ENCODE measurements at places on chromosomes 6 and 20. TPM values are rescaled to one million over a fixed set of nuclear protein-coding genes. Genes with fewer than 3 reads are reported as not detected.

DNA sequence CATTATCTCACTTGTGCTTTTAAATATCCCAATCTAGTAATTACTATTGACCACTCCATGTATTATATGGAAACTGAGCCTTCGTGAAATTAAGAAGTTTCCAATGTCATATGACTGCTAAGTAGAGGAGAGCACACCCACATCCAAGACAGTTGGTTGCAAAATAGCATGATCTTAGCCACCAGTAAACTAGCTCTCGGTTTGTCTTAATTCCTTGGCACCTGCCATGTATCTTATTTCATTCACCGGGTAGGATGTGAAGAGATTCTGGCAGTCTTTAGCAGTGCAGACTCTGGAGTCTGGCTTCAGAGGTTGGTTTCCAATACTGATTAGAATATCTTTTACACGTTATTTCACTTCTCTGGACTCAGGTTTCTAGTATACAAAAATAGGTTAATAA, 270.3 kb downstream of the LAMA2 start:
- DNase-seq, result no peak

PSORS1C2 gene
- total RNA-seq, result not detected

GRCh38 chr6:3414327-3415081, 42.3 kb downstream of the SLC22A23 start:
- no peak for DNase-seq

MAP7 gene
- total RNA-seq, result 1.5 TPM

PNPLA1 gene
- total RNA-seq, result not detected

GRCh38 chr6:131295081-131295480, 159.8 kb downstream of the AKAP7 start:
- DNase-seq, result no peak

- no peak for DNase-seq
Measured at GRCh38 chr6:149990661-149991471, 27.1 kb downstream of the ULBP1 start.

DNA sequence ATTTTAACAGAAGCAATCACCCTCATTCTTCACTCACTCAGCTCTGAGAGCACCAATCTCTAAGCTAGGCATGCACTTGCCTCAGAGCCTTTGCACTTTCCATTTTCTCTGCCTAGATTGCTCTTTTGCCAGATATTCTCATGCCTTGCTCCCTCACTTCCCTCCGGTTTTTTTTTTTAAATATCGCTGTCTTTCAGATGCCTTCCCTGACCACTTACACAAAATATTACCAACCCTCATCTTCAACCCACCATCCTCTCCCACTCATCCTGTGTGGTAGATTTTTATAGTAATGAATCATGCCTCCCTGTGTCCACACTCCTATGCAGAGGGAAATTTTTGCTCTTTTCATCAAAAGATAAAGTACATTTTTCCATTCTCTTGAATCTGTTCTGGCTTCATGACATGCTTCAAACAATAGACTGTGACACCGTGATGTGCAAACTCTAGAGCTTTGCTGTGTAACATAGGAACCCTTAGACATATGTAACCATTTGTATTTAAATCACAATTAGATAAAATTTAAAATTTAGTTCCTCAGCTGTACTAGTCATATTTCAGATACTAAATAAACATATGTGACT, 437.1 kb downstream of the UTRN start:
- DNase-seq, result peak; percentile 67

- DNase-seq, result no peak
Measured at GRCh38 chr6:116412270-116412669, 41.5 kb downstream of the DSE start.

TOX2 gene
- total RNA-seq, result 4.4 TPM

- DNase-seq, result no peak
Measured at GRCh38 chr6:18099511-18099910, 23.0 kb downstream of the NHLRC1 start.

HRH3 gene
- not detected for total RNA-seq

DNA sequence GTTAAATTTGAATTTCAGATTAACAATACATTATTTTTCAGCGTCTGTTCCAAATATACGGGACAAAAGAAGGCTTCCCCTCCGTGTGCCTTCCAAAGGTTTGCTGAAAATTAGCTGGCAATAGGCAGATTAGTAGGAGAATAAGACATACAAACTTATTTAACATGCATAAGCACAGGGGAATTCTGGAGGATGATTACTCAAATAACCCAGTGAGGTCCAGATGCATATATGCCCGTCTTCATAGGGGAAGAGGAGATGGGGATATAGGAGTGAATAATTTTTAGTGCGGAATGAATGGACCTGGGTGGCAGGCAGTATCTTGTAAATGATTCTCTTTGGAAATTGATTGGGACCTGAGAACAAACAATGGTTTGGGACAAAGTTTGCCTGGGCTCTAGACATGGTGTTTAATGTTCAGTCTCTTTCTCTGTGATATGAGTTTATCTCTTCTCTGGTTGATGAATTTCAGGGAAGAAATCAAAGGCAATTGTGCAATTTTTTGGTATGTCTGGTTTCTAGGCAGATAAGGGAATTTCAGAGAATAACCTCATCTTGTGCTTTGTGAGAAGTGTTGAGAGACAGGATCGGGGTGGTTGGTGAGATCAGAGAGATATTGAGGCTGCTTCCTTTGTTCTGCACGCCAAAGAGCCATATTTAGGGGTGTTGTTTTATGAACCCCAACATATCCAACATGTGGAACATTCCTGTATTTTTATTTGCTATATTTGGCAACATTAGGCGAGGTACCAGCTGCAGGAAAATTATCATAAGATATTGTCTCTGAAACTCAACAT, 63.7 kb downstream of the MKKS start:
- peak; percentile 76 for DNase-seq

WFDC2 gene
- not detected for total RNA-seq

UNC5CL gene
- 0.26 TPM for total RNA-seq

NCOA7 gene
- total RNA-seq, result 49.9 TPM

SLCO4A1 gene
- 0.50 TPM for total RNA-seq

DNA sequence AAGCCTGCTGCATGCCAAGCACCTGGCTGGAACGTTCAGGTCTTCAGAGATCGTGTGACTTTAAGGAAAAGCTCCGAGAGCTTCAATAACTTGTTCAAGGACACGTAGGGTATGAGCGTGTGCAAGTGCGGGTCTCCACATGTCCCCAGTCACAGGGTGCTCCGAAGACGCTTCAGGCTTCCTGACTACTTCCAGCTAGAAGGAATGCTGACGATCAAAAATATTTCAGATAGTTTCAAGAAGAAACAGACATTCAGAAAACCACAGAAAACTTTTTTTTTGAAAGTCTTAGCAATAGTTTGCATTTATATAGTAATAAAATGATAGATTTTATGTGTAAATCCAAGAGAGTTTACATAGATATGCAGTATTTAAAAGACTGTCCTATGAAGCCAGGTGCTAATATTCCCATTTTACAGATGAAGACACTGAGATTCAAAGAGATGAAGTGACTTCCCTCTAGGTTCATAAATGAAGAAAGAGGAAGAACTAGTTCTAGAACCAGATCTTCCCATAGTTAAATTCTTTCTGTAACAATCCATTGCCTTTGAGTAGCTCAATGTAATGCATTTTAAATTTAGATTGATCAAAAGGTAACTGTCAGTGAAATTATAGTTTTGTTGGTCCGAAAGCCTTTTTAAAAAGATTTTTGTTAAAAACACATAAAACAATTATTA, 247.6 kb downstream of the MYLK4 start:
- no peak for DNase-seq

XRN2 gene
- total RNA-seq, result 99.3 TPM

- no peak for DNase-seq
Measured at GRCh38 chr6:54896302-54896701, 49.7 kb downstream of the FAM83B start.

DNA sequence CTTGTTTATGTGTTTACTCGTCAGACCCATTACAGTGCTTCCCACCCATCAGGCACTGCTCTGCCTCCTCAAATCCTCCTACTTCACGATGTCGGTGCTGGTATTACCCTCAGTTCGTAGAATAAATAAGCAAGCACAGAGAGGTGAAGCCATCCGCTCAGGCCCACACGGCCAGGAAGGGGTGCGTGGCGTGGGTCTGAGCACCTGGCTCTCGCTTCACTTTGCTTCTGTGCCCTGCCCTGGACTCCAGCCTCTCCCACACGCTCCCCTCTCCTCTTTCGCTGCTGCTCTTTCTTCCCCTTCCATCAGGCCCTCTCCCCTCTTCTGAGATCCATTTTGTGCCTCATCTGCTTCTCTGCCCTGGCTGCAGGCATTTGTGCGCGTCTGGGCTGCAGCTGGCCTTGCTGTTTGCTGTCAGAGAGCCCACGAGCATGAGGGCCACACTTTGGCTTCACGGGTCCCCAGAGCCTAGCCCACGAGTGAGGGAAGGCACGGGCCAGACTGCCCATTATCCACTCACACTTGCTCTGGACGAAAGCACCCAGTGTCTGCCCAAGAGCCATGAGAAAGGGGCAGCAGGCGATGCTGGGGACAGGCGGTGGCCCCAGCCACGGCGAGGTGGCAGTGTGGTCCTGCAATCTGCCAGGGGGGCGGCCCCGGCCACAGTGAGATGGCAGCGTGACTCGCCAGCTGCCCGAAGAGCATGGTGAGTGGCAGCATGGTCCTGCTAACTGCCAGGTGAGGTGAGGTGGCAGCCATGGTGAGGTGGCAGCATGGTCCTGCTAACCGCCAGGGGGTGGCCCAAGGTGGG, 96.2 kb upstream of the MPC1 start:
- no peak for DNase-seq

DNA sequence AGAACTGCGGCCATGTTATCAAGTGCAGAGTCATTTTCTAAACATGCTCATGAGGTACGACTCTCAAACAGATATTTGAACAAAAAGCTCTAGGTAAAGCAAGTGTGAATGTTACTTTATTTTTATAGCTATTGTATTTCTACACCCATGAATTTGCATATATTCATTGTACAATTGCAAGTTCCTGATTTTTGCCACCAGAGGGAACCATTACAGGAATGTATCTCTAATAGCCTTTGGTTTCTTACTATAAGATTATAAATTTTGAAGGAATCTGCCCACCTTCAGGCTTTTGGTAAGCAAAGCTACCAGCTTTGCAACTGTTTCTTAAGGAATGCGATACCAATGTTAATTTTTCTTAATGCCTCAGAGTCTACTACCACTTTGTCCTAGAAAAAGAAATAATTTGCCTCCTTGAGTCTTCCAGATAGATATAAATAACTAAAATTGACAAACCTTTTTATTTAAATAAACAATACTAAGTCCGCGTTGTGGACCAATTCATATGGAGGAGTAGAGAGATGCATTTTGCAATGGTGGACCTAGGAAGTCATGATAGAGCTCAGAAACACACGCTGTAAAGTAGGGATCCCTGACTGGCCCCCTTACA, 125.4 kb upstream of the SAMD5 start:
- peak; percentile 59 for DNase-seq

SLC22A2 gene
- not detected for total RNA-seq

REPS1 gene
- total RNA-seq, result 28.2 TPM

SPATA25 gene
- 3.6 TPM for total RNA-seq

- peak; percentile 10 for DNase-seq
Measured at GRCh38 chr6:18527836-18528743, 140.9 kb downstream of the RNF144B start.

GRCh38 chr20:47274401-47275108, 81.9 kb downstream of the ZMYND8 start:
- peak; percentile 97 for DNase-seq

DNA sequence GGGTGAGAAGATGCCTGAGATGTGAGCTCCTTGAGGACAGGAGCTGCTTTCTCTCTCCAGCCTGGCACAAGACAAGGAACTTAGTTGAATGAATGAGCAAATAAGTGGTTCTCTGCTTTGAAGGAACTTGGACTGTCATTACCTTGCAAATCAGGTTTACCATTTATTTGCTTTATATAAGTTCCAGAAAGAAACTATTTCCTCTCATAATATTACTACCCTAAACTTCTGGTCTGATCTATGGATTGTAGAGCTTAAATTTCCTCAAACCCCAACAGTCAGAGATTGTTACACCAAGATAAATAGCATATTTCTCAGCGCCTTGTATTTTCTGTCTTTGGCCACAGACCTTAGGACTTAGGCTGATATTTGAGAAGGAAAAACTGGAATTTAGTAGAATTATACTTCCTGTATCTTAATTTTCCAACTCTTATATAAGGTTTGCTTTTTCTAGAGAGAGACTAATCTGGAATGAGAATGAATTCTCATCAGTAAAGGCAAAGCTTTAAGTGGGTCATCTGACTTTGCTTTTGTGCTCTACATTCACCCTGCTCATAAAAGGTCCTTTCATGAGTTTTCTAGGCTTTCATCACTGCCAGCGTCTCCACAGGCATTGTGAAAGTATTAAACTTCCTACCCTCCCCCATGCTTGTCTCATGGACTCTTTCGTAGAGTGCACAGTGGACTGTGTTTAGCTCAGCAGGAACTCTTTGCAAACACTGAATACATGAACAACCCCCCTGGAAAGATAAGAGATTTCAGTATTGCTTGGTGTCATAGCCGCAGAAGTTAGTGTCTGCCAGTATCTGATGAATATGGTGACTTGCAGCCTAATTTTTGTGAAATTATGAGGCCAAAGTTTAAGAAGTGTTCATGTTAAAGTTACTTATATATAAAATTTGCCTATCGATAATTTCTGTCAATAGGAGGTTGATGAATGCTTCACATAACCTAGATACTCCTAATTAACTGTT, 74.0 kb downstream of the PTPRA start:
- peak; percentile 71 for DNase-seq

DNA sequence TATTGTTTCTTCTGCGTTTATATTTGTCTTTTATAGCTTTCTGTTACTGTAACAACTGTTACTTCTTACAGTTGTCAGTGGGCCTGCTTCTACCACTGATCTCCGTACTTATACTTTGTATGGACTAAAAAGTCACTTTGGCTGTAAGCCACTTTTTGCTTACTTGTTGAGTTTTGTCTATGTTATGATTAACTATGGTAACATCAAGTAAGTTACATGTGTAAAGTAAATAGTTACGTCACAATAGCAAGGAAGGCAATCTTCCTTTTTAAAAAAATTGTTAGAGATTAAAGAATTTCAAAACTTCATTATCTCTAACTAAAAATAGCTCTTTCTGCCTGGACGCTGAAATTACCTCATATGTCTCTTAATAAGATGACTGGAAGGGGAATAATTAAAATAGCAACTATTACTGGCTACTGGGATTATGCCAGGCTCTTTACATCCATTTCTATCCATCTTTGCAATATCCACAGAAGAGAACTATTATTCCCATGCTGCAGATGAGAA, 10.9 kb downstream of the TFB1M start:
- DNase-seq, result peak; percentile 11

SIGLEC1 gene
- not detected for total RNA-seq

- no peak for DNase-seq
Measured at GRCh38 chr6:166499350-166500163, 86.9 kb downstream of the RAMACL start.

DNA sequence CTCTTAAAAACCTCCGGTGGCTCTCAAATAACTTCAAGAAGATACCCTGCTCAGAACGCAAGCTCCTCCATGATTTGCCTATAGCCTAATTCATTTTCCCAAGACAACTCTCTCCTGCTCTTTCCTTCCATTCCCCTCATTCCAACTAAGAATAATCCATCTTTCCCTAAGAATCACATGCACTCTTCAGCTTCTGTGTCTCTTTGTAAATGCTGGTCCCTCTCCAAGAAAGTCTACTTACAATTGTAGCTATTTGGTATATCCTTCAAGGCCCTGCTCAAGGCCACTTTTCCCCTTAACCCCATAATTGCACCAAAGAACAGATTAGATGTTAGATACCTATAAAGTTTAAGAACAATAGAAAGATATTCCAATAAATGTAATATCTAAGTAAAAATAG, 7.4 kb upstream of the HEY2 start:
- no peak for DNase-seq
